NCI-H82 (cell line): ENCODE measurements at places on chromosomes 4 and X.

GRCh38 chr4:8238036-8238511, 31.5 kb upstream of the HTRA3 start:
- no peak for DNase-seq

- DNase-seq = no peak
Observed at GRCh38 chrX:49110417-49110816, 13.1 kb downstream of the GPKOW start.

GRCh38 chr4:32633421-32633820, 1913.3 kb downstream of the PCDH7 start:
- DNase-seq = no peak

DNA sequence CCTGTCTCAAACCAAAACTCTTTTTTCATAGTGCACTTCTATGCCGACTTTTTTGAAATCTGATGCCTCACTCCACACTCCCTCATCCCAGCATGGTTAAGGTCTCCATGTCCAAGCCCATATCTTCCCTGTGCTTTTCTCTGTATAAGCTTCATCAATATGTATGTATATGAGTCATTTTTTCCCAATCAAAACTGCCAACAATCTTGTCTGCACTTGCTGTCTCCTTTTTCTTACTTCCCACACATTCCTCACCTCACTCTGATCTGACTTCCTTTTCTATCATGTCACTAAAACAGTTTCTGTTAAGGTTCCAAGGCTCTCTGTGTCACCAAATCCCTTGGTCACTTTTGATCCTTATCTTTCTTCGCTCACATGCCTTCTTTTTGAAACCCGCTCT, 88.2 kb upstream of the GPR50 start:
- no peak for DNase-seq

DNA sequence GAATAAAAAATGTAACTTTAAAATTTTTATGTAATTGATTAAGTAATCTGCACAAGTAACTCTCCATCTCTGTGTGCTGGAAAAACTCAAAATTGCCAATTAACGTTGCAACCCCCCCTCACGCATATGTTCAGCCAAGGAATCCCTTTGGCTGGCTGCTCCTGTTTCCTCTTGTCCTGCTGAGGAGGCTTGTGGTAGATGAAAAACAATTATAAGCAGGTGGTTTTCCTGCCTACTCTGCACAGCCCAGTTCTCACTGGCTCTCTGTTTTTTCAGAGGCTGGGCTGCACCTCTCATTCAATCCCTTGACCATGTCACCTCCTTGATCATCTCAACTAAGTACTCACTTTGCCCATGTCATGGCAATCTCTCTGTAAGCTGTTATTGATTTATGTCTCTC, 1068.4 kb downstream of the ARAP2 start:
- DNase-seq = no peak

- DNase-seq = peak; percentile 86
Observed at GRCh38 chr4:72568959-72569718, at the start of gene ADAMTS3. Gene ADAMTS3, minus strand, starts transcription at chr4:72569221. Its CDS starts 459 bp downstream, at chr4:72568762.

DNA sequence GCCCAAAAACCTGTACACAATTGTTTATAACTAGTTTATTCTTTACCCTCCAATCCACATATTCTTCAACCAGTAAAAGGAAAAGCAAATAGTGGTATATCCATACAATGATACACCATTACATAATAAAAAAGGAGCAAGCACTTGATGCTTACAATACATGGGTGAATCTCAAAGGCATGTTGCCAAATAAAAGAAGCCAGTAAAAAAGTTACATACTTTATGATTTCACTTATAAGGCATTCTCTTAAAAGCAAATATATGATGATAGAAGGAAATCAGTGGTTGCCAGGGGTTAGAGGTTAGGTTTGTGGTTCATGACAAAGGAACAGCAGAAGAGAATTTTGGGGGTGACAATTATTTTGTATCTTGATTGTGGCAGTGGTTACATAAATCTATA, 896.1 kb upstream of the LCORL start:
- DNase-seq = no peak

GRCh38 chrX:100413229-100413628, 3.2 kb upstream of the PCDH19 start:
- peak; percentile 82 for DNase-seq

DNA sequence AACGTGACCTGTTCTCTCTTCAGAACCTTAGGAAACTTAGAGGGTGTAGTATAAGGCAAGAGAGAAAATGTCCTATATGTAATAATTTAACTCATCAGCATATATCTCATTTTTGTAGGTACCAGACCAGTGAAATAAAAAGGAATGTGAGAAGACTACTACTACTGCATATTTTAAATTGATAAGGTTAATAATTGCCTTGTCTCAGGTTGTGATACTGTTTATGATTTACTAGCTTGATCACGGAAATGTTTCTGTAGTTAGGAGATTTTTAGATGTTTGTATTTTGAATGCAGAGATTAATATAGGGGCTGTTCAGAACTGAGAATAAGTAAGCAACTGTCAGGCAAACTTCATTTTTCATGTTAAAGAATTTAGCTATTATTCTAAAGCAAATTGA, 1563.4 kb downstream of the C4orf33 start:
- DNase-seq = no peak

- DNase-seq = no peak
Observed at GRCh38 chr4:123163501-123163900, 233.1 kb upstream of the SPRY1 start.

GRCh38 chrX:131067846-131068745, 9.9 kb downstream of the ARHGAP36 start:
- DNase-seq = peak; percentile 53

DNA sequence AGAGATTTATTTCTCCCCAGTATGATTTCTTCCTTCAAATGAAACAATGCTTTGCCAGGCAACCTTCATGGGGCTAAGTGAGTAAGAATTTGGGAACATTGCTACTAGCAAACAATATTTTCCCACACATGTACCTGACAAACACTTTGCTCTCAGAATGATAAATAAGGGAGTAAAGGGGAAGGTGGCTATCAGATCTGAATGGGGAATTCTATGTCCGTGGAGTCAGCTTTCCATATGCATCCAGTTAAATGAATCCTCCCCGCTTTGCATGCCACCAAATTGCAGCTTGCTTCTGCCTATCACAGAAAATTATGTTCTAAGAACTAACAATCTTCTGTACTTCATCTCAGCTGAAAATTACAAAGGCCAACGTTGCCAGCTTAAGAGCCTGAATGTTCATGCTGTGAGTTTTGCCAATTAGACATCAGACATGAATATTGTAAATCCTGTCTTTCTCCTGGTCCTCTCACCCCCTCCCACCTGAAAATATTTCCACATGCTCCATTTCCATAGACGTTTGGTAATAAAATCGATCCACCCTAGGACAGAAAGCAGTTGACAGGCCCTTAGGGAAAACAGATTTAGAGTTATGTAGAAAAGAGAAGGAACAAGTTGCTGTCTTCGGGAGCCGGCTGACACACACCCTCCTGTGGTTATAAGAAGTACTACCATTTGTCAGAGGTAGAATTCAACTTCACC, 6.3 kb downstream of the MEPE start:
- DNase-seq = peak; percentile 64

- no peak for DNase-seq
Observed at GRCh38 chr4:829761-830600, 4.1 kb upstream of the CPLX1 start.

DNA sequence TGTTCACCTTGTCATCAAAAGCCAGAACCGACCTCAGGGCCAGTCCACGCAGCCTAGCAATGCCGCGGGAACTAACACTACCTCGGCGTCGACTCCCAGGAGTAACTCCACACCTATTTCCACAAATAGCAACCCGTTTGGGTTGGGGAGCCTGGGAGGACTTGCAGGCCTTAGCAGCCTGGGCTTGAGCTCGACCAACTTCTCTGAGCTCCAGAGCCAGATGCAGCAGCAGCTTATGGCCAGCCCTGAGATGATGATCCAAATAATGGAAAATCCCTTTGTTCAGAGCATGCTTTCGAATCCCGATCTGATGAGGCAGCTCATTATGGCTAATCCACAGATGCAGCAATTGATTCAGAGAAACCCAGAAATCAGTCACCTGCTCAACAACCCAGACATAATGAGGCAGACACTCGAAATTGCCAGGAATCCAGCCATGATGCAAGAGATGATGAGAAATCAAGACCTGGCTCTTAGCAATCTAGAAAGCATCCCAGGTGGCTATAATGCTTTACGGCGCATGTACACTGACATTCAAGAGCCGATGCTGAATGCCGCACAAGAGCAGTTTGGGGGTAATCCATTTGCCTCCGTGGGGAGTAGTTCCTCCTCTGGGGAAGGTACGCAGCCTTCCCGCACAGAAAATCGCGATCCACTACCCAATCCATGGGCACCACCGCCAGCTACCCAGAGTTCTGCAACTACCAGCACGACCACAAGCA, 898 bp downstream of the UBQLN2 start:
- DNase-seq = peak; percentile 63

DNA sequence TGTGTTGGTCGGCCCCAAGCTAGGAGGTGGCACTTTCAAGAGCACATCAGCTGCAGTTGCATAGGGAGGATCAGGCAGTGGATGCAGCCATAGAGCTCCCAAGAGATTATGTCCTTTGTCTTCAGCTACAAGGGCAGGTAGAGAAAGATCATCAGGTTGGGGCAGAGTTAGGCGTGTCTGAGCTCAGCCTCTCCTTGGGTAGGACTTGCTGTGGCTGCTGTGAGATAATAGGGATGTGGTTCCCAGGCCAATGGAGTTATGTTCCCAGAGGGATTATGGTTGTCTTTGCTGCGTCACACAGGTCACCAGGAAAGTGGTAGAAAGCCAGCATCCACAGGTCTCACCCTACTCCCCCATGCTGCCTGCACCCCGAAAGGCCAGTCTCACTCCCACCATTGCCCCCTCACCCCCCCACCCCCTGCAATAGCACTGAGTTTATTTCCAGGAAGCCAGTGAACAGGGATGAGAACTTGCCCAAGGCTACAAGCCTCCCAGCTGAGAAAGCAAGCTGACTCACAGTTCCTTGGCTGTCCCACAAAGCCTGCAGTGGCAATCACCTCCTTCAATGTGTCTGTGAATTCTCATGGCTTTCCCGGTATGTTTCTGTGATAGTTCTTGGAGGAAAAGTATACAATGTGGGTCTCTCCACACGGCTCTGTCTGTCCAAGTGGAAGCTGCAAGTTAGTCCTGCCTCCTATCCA, 148.4 kb downstream of the STPG2 start:
- no peak for DNase-seq

GRCh38 chrX:8743126-8743732, 11.3 kb upstream of the ANOS1 start:
- peak; percentile 61 for DNase-seq
